ENCODE measurements at places on chromosomes 6 and 20.

- no peak for DNase-seq
Observed at GRCh38 chr20:46634528-46634927, 16.7 kb downstream of the SLC13A3 start.

DNA sequence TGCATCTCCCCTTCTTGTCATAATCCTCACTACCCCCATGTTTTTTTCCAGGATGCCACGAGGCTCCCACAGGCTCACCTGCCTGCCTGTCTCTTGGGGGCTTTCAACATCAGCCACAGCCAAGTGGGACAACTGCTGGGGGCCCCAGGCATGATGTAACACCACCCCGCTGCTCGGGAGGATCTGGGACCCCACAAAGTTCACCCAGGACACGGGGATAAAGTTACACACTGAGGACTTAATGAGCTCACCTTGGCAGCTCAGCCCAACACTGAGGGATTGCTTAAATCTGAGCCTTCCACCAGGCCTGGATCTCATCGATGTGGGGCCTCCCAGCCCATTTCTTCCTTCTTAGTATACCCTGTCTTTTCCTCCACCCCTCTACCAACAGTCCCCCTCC, 56.4 kb upstream of the NNAT start:
- DNase-seq: no peak

DNA sequence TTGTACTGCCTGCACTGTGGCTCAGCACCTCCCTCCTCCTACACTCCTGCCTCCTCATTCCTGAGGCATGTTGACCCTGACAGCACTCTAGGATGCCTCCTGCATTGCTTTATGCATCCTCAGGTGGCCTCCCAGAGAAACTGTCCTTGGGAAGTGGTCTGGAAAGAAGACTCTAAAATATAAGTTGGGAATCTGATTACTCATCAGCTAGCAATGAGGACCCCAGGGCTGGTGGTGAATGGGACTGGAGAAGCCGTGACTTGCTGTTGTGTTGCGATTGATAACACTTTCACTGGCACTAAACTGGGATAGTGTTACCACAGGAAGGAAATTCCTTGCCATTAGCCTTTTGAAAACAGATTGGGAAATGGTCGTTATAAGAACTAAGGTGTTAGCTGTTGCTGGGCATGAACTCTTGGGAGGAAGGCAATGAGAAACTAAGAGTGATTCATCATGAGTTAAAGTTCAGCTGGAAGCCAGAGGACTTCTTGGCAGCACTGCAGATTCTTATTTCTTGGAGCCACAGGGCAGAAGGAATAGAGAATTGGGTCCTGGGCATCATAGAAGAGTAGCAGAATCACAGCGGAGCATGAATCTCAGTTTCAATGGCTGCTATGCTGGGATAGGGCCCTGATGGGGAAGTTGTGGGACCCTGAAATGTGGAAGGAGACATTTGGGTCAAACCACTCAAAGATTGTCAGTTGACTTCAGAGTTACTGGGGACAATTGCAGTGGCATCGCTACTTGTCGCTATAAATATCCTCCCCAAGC, 10.1 kb upstream of the SIRPD start:
- no peak for DNase-seq

GRCh38 chr6:75171567-75171966, 34.3 kb downstream of the COL12A1 start:
- DNase-seq: no peak

GRCh38 chr6:37822851-37823682, 3.5 kb downstream of the ZFAND3 start:
- peak; percentile 66 for DNase-seq

GRCh38 chr6:135114355-135115145, 59.9 kb upstream of the HBS1L start:
- DNase-seq: no peak

DNA sequence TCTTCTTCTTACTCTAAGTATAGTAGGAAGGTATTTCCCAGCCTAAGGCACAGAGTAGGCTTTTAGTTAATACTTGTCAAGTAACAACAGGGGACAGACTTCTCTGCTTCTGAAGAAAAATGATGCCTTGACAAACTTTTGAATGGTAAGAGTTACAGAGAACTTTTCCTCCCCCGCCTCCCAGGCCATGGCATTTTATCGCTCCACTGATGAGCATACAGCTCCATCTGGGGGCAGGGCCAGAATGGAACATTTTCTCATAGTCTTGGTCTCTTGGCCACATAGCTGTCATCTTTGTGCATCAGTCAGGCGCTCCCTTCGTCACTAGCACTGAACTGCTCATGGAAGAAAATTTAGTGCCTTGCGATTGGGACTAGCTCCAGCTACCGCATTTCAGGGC, 1066.8 kb upstream of the CITED2 start:
- peak; percentile 83 for DNase-seq

GRCh38 chr6:118240878-118241528, 307.1 kb upstream of the PLN start:
- no peak for DNase-seq

- no peak for DNase-seq
Observed at GRCh38 chr6:33857093-33857931, 53.5 kb upstream of the MLN start.

DNA sequence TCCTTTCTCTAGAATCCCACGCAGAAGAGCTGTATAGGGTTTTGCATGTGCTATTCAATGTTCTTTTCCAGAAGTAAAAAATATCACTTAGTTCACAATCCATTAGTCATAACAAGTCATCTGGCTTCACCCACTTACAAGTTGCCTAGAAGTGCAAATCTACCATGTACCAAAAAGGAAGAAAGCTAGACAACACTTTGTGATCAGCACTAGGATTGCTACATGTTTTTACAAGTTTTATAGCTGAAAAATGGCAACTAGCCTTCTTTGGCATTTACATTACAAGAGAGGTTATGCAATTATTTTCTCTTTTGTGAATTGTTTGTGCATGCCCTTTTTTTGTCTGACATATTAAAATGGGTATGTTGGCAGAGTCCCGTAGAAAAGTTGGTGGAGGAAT, 85.6 kb upstream of the PTPRK start:
- no peak for DNase-seq

GRCh38 chr6:52375780-52376556, 14.0 kb downstream of the PAQR8 start:
- no peak for DNase-seq

DNA sequence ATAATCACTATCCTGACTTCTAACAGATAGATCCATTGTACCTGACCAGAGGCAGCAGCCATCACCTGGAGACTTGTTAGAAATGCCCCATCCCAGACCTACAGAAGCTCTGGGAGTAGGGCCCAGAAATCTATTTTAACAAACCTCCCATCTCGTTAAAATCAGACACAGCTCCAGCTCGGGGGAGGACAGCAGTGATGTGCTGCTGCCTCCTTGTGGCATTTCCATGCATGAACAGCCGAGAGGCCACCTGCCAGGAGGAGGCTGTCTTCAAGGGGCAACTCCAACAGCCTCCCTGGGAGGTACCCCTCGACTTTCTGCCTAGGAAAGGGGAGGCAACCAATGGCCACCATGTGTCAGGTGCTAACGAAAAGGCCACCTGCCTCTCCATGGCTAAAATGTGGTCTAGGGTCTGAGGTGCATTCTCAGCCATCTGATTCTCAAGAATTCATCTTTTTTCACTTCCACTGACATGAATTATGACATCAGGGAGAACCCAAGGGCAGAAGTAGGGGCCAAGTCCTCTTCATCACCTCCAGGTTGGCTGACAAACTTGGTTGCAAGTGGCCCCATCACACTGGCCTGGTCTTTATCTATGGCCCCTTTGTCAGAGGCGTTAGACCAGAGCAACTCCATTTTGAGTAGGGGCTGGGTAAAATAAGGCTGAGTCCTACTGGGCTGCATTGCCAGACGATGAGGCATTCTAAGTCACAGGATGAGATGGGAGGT, 12.2 kb upstream of the KCNK15 start:
- DNase-seq: peak; percentile 77

- DNase-seq: peak; percentile 43
Observed at GRCh38 chr20:251354-251753, 6.2 kb upstream of the DEFB132 start.

DNA sequence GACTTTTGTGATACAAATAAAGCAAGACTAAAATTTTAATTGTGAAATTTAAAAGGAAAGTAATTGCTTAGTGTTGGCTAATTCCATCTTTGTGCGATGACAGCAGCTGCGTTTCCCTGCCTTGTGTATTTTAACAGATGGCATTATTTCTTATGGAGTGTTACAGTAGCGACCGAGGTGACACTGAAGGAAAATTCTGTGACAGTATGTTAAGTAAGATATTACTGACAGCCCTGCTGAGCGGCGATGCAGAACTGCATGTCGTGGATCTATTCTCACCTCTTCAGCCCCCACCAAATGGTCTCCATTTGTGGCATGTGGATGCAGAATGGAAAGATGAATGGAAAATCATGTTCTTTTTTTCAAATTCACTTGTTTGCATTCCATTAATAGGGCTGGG, 289.4 kb downstream of the RNF144B start:
- no peak for DNase-seq

DNA sequence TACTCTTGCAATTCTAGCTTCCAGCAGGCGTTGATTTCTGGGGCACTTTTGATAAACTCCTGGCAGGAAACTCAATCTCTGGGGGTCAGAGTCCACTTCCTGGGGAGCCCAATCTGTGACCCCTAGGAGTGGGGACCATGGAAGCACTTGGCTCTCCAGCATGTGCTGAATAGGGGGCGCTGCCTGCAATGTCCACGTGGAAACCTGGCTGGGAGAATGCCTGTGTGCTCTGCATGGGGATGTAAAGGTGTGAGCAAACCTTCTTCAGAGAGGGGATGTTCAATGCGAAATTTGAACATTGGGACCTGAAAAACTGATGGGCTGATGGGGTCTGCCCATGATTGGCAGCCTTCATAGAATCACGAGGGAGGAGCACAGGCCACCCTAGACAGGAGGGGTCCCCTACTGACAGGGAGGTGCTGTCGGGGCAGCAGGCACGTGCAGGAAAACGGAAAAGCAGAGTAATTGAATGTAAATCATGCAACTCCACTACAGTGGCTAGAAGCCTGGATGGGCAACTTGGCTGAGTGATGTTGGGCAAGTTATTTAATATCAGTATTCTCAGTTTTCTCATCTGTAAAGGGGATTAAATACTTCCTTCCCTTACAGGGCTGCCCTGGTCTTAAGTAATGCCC, 47.8 kb downstream of the CEP43 start:
- no peak for DNase-seq

- DNase-seq: no peak
Observed at GRCh38 chr6:51553246-51554015, 534.0 kb downstream of the PKHD1 start.

GRCh38 chr20:48631114-48632016, 196.4 kb downstream of the PREX1 start:
- no peak for DNase-seq

DNA sequence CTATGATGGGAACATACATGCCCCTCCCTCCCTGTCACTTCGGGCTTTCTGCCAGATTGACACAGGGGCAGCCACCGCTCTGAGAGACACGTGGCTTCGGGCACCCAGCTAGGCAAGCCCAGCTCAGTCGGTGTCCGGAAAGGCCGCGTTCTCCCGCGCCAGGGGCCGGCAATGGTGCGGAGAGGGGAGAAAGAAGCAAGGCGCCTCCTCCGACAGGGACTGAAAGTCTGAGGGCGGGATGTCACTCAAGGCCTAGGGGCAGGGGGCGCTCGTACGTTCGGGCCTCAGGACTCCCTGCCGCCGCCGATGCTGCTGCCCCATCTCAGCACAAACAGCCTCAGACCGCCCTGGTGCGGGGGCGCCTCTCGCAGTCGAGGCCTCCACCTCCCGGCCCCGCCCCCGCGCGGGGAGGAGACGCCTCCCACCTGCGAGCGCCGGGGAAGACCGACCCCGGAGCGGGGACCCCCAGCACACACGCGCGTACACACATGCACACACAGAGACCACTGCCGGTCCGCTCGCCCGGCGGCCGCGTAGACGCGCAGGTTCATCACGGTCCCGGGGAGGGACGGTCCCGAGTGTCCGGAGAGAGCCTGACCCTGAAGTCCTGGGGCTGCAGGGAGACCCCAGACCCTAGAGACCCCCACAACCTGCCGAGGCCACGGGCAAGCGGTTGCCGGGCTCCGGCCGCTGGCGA, 1.9 kb downstream of the GRM4 start:
- peak; percentile 77 for DNase-seq

GRCh38 chr20:910132-910869, 5.8 kb downstream of the ANGPT4 start:
- no peak for DNase-seq

GRCh38 chr20:13687815-13688214, 49.1 kb upstream of the TASP1 start:
- no peak for DNase-seq

DNA sequence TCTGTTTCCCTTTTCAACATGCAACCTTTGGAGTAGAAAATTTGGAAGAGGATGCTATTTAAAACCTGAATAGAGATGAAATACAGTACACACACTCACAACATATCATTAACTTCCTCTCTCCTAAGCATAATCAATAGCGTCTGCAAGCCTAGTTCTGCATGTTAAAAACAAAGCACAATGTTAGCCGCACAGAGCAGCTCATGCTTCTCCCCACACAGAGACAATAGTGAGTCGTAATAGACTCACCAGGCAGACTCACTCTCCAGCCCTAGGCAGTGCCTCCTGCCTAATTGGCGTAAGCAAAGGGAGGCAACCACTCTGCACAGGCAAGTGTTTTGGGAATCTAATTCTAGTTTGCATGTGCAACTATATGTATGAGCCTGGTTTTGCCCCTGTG, 45.8 kb upstream of the ARID1B start:
- no peak for DNase-seq

DNA sequence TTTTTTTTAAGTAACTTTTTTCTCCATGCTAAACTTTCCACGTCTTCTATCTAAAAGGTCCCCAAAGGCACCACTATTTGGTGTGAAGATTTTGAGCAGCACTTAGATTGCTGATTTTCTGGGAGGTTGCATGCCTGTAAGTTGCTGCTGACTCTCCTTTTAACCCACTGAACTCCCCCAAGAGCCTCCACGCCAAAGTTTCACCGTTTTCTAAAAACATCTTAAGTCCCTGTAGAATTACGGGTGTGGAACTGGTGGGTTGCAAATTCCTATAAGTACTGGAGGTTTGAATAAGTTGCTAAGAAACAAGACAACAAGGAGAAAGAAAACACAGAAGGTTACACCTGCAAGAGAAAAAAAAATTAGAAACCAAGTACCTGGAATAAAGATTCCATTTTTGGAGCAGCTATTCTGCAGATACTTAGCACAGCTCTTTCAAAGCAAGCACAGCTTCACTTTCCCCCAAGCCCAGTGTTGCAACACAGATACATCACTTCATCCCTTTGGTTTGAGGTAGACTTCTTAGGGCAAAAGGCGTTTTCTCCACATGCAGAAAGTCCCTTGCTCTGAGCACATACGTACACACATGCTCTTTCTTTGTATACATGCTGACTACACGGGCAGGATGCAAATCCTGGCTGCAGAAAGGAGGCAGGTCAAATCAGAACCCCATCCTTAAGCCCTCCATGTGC, 5.0 kb downstream of the JAG1 start:
- DNase-seq: no peak

DNA sequence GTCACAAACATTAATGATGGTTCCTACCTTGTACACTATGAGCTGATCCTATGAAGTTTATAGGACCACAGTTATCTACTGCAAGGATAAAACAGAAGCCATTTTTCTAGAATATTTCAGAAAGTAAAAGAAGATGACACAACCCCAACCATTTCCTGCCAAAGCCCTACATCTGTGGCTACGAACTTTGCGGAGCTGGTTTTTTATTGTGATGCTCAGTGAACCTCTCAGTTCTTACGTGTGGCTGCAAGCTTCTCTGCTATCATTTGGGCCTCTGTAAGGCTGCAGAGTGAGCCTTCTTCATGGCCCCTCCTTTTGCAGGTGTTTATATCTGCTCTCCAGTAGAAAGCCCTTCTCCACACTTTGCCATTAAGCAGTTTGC, 17.8 kb upstream of the TAGAP start:
- DNase-seq: no peak
